ENCODE measurements at places on chromosomes 12 and 14. TPM values are rescaled to one million over a fixed set of nuclear protein-coding genes. Genes with fewer than 3 reads are reported as not detected.

Gene INSM2
- total RNA-seq, result not detected

Gene LRRC43
- total RNA-seq, result not detected

DNA sequence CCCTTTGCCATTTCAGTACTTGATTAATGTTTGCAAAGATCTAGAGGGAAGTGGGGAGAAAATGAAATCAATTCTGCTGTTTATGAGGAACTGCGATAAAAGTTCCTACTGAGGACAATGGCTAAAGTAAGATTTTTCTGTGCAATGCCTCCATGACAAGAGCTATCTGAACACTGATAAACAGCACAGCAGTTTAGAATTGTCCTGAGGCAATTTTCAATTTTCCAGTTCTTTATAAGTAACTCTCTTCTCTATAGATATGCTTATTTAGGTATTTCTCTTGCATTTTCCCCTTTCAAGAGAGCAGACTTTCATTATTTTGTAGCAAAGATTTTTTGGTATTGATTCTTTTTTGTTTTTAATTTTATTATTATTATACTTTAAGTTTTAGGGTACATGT lies 34.6 kb upstream of the TMTC2 start:
- H3K27ac ChIP-seq, result no peak overlapping the region
- no peak for DNase-seq
- H3K27me3 ChIP-seq, result no peaks in the 10 kb centered on the region
- H3K4me1 ChIP-seq, result peaks cover 7% of the 10 kb centered on the region
- H3K4me3 ChIP-seq, result no peak overlapping the region

GRCh38 chr14:102437997-102438915 lies 71.3 kb downstream of the ANKRD9 start:
- no peak overlapping the region for H3K4me3 ChIP-seq
- peaks cover 4% of the 10 kb centered on the region for H3K36me3 ChIP-seq
- H3K27ac ChIP-seq, result no peak overlapping the region
- H3K27me3 ChIP-seq, result no peaks in the 10 kb centered on the region

DNA sequence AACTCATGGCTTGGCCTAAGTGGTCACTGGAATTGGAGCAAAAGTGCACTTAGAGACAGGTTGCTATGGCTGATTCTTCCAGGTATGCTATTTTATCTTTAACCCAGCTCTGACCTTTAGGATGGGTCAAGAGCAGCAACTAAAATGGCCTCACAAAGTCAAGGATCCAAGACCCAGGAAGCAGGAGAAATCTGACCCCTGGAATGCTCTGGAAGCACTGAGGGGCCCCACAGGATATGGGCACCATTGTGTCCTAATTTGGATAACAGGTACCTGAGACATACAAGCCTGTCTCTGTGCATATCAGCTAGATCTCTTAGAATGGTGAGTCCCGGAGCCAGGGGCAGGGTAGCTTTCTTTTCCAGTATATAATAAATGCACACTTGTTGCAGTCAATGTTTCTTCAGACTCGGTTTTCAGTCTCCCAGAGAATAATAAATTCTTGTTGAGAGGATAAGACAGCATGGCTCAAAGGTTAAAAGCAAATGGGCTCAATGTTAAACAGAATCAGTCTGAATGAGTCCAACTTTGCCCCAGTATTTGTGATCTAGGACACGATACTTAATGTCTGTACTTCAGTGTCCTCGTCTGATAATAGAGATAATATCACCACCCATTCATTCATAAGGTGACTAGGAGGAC lies 29.3 kb upstream of the TMCC3 start:
- H3K4me3 ChIP-seq, result no peak overlapping the region
- no peak for DNase-seq
- peaks cover 6% of the 10 kb centered on the region for H3K27me3 ChIP-seq
- H3K4me1 ChIP-seq, result peaks cover 12% of the 10 kb centered on the region

GRCh38 chr12:111462210-111462769 lies 56.6 kb downstream of the SH2B3 start:
- no peak for DNase-seq
- no peaks in the 10 kb centered on the region for H3K27me3 ChIP-seq
- no peak overlapping the region for H3K4me3 ChIP-seq
- no peak overlapping the region for H3K27ac ChIP-seq
- H3K4me1 ChIP-seq, result peaks cover 1% of the 10 kb centered on the region
- peaks cover 9% of the 10 kb centered on the region for H3K36me3 ChIP-seq
